ENCODE measurements at places on chromosomes 2 and 18.

- DNase-seq, result no peak
Observed at GRCh38 chr18:73331212-73331772, 463.5 kb upstream of the NETO1 start.

DNA sequence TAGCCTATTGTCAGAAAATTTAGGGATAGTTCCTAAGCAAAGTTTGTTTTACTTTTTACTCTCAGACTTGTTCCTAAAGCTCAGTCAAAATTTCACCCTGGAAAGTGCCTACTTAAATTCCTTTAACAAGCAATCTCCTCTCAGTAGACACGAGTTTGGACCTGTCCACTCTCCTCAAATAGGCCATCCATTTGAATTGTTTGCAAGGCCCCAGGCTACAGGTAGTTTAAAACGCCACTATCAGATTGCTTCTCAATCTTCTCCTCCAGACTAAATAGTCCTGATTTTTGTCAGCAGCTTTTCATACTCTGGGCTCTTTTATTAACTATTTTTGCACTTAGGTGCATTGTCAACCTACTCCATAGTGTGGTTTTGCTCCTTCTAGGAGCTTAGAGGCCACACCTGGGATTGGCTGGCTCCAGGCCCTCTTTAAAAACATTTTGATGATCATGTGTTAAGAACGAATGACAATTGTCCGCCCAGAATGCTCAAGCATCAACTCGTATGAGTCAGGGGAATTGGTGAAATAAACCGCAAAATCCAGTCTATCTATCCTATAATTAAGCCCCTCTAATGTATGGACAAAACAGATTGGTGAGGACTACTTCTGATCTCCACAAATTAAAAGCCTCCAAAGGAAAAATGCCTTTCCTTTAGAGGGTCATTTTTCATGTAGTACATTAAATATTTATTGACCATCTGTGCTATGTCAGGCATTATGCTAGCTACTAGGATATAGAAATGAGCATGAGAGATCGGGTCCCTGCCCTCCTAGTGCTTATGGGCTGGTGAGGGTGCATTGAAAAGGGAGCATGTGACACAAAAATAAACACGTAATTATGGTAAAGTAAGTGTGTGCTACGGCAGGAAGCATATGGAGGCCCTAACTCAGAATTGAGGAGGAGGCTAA lies 333.8 kb upstream of the TNP1 start:
- no peak for DNase-seq

DNA sequence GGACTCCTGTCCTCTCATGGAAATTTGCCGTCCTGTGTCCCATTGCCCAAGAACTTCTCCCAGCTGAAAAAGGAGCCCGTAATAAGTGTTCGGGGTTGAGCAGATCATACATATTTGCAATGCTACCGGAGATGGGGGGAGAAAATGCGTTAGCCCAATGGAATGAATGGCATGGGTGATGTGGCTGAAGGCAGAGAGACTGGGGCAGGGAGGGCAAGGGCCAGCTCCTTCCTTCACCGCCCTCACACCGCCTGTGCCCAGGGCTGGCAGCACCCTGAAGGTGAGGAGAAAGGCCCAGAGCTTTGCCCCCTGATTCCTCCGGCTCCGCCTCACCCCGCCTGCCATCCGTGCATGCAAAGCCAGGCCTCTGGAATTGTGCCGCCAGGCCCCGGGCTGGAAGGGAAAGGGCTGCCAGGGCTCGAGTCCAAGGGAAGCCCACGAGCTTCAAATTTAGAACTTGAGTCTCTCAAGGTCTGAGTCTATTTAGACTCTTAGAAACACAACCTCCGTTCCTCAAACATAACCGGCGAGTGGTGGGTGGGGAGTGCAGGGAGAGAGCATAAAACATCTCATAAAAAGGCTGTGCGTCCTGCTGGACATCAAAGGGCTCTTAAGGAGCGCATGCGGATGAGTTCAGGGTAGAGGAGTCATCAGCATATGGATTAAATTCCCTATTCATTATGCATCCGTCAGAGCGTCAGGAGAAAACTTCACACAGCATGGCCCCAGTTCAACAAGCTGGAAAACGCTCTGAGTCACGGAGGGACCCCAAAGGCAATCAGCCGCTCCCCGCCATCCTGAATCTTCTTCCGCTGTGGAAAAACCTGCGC lies 121.7 kb upstream of the GLI2 start:
- DNase-seq, result no peak

- DNase-seq, result no peak
Observed at GRCh38 chr2:238881353-238882081, 33.6 kb downstream of the TWIST2 start.

DNA sequence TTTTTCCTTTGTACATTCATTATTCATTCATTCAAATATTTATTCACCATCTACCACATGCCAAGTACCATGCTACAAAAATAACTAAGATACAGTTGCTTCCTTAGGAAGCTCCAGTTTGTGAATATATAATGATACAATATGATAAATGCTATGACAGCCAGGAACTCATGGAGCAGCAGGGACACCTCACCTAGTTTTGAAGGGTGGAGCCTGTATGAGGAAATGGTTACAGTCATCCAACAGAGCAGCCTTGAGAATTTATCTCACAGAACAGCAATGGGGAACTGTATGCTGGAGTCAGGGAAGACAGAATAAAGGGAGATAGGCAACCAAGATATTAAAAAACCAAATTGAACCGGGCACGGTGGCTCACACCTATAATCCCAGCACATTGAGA lies 124.0 kb downstream of the OSBPL1A start:
- DNase-seq, result no peak

DNA sequence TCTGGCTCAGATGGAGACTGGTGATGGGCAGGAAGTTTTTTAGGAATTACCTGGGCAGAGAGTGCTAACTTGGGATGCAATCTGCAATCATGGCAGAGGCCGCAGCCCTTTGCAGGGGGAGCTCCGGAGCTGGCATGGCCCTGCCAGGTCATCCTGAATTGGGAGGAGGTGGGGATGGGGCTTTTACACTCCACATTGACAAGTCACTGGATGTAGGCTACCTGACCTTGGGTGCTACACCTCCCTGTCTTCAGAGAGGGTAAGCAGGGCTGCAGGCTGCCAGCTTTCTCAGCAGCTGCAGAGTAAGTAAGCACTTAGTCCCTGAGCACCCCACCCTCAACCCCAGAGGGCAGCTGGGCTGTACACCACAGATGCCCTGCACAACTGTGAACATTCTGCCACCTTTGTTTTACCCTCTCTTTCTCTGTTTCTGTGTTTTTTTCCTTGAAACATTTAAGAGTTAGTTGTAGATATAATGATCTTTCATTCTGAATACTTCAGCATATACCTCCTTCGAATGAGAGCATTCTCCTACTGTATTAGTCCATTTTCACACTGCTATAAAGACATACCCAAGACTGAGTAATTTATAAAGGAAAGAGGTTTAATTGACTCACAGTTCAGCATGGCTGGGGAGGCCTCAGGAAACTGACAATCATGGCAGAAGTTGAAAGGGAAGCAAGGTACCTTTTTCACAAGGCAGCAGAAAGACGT lies 6.8 kb upstream of the HS1BP3 start:
- no peak for DNase-seq

DNA sequence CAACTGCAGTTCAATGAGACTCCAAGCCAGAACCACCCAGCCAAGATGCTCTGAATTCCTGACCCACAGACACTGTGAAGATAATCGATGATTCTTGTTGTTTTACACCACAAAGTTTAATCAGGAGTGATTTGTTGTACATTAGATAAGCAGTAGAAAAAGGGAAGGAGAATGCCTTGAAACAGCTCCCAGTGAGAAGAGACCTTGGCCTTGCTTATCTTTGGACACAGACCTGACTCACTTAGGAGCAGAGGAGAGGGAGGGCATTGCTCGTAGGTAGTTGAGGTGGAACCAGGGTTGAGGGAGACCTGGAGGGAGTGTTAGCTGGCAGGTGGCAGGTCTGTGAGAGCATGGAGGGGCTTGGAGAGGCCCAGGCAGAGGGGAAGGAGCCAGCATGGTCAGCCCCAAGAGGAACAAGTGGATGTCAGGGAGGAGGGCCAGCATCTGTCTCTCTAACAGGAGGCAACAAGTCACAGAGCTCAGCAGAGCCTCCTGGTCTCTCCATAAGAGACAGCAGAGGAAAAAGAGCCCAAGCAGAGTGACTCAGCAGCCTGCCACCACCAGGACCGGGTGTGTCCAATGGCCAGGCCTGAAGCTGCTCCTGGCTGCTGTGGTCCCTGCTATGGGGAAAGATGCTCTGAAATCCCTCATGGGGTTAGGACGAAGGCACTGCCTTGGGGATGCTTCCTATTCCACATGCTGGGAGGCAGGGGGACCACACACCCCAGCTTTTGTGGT lies 161.6 kb upstream of the CAPN13 start:
- DNase-seq, result no peak

DNA sequence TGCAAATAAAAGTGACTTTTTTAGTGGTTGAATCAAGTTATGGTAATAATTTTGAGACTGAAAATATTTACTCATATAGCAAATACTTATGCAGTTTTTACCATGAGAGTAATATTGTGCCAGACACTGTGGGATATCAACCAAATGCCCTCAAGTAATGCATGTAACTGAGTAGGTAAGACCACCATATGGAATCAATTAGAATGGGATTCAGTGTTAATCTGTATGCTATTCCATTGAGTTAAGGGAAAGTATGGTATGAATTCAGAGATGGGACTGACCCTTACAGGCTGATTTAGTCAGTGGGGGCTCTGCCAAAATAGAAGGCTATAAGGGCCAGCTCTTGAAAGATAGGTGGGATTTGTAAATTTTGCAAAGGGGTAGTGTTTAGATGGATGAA lies 131.6 kb downstream of the CCDC85A start:
- DNase-seq, result no peak

GRCh38 chr2:105611811-105612424 lies 132.8 kb upstream of the NCK2 start:
- DNase-seq, result no peak

- no peak for DNase-seq
Observed at GRCh38 chr18:21960189-21960588, 209.2 kb upstream of the GATA6 start.

DNA sequence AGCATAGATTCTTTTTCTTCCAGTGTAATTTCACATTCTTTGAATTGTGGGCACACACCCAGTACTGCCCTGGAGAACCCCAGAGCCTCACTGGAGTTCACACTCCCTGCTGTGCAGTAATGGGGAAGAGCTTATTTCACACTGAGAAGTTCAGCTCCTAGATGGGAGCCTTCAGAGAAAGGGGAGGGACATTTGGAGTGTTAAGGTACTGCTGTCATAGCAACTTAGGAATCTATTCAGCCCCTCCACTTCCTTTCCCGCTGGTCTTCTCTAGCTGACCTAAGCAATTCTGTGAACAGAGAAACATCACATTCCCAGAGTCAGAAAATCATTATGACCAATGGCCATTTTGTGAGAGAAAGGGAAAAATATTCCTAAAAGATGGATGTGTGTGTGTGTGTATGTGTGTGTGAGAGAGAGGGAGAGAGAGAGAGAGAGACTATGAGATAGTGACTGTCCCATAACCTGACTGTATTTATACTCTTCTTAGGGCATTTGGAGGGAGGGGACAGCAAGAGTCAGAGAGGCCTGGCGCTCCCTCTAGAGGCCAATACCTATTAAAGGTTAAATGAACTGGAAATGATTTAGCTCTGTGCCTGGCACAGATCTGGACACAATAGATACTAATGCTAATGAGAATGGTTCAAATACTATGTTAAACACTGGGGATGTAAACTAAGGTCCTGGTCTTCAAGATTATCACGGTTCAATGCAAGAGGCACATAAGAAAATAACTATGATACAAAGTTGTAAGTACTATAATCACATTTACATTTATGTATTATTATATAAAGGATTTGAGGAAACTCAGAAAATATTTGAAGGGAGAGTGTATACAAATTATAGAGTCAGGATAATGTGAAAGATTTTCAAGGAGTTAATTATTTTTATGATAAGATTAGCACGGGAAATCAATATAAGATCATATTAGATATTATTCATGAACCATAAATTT lies 41.5 kb upstream of the RPE start:
- DNase-seq, result peak; percentile 79

DNA sequence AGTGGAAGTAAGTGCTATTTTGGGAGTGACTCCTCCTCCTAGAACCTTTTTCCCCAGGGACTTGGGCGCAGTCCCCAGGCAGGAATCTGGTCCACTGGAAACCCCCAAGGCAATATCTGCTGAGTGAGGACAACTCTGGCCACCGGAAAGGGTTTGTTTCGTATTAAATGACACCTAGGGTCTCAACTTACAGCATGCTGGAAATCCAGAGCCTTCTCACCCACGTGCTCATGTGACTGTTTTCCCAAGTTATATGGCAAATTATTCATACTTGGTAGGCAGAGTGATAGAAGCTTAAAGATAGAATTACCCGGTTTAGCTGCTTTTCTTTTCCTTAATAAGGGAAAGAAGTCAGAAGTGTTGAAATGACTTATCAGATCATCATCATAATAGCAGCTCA lies 436.9 kb upstream of the SPRED2 start:
- no peak for DNase-seq

- DNase-seq, result no peak
Observed at GRCh38 chr2:136253288-136254004, 135.5 kb upstream of the CXCR4 start.

DNA sequence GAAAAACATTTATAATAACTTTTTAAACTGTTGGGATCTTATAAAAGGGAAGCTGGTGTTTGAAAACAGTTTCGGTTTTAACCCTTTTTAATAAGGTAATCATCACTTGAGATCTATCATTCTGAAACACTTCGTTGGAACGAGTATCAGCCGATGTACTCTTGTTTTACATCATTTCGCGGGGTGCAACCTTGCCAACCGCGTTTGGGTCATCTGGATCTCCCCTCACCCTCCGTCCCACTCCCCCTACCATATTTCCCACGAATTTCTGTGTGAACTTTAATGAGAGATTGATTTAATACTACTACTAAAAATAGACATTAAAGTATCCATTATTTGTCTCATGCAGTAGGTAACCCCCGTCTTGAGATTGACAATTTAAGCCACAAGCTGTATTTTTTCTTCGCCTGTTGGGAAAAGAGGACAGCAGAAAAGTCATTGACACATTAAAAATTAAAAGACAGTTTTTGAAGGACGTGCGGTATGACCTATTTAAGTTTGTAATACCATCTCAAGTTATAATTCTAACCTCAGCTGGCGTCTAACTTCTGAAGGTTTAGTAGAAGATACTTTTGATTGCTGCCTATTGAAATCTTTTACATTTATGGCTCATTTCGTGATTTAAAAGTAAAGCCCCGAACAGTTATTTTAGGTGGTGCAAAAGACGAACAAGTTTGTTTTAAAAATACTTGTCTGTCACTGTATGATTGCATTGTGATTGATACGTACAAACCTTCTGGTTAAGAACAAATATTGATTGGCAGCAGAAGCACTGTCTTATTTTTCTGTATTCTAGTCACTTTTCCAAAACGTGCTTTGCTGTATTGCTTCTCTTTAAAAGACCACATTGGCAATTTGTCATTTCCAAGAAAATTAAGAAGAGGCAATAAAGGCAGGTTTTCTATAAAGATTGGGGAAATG lies 1.5 kb downstream of the CREB1 start:
- no peak for DNase-seq
